ENCODE measurements at places on chromosomes 7 and 10.

DNA sequence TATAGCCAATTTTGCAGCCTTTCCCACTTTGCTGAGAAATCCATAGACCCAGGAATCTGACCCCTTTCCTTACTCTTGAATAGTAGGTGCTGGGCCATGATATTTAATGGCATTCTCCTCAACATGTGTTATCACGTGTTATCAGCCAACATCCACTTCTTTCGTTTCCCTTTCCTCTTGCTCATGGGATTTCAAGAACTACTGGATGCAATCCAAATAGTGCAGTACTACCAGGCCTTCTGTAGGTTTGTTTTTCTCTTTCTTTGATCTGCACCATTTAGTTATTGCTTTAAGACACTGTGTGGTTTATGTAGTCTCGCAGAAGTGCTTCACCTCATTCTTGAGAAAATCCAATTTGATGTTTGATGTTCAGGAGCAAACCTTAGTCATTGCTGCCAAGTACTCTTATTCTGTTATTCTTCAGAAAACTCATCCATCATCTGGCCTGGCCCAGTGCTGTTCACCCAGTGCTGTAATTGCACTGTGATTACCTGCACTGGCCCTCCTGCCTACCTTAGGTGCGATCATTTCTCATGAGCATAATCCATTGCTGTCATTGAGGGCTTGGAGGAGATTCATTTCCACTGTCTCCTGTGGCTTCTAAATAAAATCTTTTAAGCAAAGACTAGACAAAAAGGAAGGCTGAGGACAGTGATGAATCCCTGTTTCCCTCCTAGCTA, 315.3 kb downstream of the BMPER start:
- DNase-seq = no peak

- no peak for DNase-seq
Measured at GRCh38 chr7:4659551-4660286, 22.4 kb upstream of the FOXK1 start.

DNA sequence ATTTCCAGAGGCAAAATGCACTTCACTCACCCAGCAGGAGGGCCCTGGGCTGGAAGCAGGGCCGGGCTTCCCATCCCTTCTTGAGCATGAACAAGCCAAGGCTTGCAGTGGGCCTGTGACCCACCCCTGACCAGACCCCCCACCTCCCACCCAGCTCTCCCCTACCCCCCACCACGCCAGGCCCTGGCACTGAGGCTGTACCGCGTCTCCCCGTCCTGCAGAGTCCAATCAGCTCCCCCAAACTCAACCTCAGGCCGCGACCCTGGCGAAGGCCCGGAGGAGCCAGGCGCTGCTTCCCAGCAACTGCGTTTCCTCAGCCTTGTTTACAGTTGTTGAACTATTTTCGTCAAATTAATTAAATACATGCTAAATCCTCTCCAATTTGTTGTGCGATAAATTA, 16.9 kb upstream of the MYL10 start:
- no peak for DNase-seq

DNA sequence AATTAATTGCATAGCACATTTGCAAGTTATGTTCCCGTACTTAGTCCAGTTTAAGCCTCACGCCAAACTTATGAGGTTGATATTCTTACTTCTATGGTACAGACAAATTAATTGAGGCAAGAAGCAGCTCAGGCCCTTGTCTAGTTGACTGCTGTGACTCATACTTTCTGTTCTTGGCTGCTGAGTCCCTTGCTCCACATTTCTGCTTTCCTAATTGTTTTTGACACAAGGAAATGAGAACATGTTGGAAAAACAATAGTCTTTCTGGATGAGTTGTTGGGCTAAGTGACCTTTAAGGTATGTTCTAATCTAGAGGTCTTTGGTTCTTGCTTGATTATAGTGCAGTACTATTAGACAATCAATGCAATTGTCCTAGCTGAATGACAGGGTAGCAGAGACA, 331.8 kb downstream of the NRG3 start:
- DNase-seq = no peak

DNA sequence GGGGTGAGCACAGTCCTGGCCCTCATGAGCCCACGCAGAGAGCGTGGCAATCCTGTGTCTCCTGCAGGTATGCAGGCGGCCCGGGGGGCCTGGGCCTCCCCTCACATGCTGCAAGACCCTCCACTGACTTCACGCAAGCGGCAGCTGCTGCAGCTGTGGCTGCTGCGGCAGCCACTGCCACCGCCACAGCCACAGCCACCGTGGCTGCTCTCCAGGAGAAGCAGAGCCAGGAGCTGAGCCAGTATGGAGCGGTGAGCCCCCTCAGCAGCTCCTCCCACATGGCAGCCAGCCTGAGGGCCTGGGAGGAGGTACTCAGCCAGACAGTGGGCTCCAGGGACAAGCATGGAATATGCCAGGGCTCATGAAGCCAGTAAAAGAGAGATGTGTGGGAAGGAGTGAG, 8.7 kb downstream of the ZMIZ2 start:
- no peak for DNase-seq

GRCh38 chr7:132876576-132876975, 205.3 kb downstream of the CHCHD3 start:
- no peak for DNase-seq

DNA sequence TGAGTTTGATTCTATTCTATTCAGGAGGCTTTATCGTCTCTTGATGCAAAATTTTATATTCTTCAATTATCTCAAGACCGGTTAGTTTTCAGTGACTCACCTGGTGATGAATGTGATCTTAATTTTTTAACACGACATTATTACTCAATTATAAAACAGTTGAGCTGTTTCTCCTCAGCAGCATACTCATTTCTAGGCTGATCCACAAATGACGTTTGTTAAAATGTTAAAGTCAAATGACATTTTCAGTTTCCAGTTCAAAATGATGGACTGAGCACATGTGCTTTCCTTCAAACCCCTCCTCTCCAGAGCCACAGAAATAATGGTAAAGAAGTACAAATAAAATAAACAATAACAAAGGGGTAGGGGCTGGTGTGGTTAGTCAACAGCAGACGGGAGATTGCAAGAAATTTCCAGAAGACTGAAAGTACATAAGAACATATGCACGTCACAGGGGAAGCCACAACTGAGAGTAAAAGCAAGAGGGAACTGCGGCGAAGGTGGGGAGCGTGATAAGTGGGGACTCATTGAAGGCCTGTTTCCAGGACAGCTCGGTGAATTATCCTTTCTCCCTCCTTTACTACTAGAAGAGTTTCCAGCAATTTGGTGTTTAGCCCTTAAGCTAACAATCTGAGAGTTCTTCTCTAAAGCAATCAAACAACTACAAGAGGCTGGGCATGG, 10.9 kb downstream of the MACROH2A2 start:
- no peak for DNase-seq
